ENCODE measurements at places on chromosomes 12 and 14.
A peak's percentile ranks its signal among the peaks of the same experiment; 100 is the strongest.

DNA sequence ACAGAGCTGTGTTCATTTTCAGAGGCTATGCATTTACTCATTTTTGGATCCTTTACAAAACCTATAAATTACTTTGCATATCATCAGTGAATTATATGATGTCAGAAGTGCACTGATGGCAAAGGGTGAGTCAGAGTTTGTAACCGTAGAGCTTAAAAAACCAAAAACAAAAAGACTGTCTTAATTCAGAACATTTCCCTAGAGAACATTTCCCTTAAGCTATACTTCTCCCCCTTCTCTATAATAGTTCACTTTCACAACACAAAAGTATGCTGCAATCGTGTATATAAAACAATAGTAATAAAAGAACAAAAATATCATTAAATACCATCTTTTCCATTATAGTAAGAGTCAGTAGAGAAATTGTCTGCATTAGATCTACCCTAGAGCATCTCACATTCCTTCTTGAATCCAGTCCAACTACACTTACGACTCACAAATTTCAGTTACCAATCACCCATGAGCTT is 934.9 kb downstream of the LRFN5 start:
- no peak for DNase-seq

GRCh38 chr14:96204151-96205058 is at the start of gene BDKRB2:
BDKRB2 (plus strand) TSS chr14:96204839; CDS start chr14:96237108, 32,269 bp downstream.
- peak; percentile 85 for DNase-seq

GRCh38 chr14:32826404-32827082 is 112.1 kb upstream of the NPAS3 start:
- DNase-seq: no peak

GRCh38 chr12:110543252-110543959 is 39.7 kb downstream of the PPTC7 start:
- peak; percentile 32 for DNase-seq

DNA sequence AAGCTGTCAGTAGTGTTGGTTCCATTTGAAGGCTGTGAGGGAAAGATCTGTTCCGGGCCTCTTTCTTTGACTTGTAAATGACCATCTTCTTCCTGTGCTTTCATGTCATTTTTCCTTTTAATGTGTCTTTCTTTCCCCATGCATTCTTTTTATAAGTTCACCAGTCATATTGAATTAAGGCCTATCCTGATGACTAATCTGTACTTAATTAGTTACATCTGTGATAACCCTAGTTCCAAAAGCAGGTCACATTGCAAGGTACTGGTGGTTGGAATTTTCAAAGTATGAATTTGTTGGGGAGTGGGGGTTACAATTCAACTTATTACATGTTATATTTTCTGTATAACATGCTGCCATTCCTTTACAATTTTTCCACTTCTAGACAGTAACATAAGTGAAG is 1642.1 kb upstream of the FLRT2 start:
- DNase-seq: no peak

DNA sequence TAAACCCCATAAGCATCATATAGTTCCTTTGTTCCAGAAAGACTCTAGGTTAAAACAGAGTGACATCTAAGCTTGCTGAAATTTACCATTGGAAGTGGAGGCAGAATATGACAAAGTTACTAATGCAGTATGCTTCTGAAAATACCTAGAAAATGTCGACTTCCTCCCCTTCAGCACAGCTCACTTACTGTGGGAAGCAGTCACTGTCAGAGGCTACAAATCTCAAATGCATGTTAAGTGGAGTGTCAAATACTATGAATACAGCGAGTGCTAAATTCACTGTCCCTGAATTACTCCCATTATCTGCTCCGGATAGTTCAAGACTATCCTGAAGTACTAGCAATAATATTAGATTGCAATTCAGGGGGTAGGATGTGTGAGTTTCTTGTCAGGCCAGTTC is 1454.6 kb downstream of the AACS start:
- DNase-seq: no peak

DNA sequence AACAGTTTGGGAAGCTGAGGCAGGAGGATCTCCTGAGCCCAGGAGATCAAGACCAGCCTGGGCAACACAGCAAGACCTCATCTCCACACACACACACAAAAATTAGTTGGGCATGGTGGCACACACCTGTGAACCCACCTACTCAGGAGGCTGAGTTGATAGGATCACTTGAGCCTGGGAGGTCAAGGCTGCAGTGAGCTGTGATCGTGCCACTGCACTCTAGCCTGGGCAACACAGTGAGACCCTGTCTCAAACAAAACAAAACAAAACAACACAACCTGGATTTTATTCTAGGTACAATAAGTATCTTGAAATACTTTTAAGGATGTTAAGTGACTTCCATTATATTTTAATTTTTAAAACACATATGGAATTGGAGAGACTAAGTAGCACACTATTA is 45.8 kb downstream of the YAF2 start:
- DNase-seq: no peak

- no peak for DNase-seq
These were observed 217.8 kb upstream of the BMP4 start for GRCh38 chr14:54174457-54174856.

- no peak for DNase-seq
These were observed 1182.8 kb downstream of the FLRT2 start for GRCh38 chr14:86712727-86713126.

GRCh38 chr12:91400271-91400670 is 217.7 kb upstream of the DCN start:
- no peak for DNase-seq

- DNase-seq: peak; percentile 77
These were observed 37.7 kb upstream of the TXNRD1 start for GRCh38 chr12:104177663-104178501.

Data from urothelium cell line (cell line).